ENCODE measurements at places on chromosomes 16 and 17.

- no peak for DNase-seq
These were observed 92.4 kb upstream of the RPH3AL start for GRCh38 chr17:444879-445454.

DNA sequence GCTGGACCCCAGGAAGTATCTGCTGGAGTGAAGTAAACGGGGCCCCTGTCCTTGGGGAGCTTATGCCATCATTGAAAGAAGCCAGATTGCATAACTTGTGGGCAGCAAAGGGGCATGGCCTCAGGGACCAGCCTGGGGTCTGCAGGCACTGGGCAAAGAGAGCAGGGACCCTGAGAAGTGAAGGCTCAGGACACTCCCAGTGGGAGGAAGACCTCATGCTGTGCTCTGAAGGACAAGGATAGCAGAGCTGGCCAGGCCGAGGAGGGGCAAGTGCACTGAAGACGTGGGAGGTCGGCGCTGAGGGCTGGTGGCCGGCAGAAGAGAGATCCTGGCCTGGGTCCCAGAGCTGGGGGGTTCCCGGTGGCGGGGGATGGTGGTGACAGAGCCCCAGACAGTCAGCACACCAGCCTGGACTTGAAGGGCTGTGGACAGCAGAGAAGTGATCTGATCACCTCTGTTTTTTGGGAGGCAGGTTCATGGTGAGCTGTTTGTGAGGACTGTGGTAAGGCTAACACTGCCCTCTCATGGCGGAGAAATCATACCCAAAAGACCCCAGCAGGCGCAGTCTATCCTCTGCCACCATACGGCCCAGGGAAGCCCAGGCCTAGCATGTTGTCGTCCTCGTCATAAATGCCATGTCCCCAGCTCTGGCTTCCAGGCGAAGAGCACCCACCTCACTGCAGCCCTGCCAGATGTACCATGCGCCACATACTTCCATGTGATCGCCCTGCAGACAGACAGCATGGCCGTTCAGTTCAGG, 7.1 kb upstream of the CNP start:
- no peak for DNase-seq

- no peak for DNase-seq
These were observed 34.1 kb downstream of the ITFG1 start for GRCh38 chr16:47426806-47427205.

DNA sequence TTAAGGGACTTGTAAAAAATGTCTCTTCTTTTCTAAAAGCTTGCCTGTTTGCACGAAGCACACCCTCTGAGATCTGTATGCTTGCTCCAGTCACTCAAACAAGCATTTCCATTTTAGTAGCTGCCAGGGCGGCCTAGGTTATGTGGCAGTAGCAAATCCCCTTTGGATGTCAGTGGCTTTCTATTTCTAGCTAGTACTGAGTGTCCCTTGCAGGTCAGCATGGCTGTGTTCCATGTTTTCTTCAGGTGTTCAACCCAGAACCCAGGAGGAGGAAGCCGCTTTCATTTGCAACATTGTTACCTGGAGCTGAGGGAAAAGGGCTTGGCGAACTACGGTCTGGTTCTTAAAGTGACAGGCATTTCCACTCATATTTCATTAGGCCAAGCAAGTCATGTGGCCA, 36.4 kb downstream of the FOXL1 start:
- no peak for DNase-seq
